CD4-positive, alpha-beta T cell treated with Interleukin-17A for 4 hours (primary cell): ENCODE measurements at places on chromosomes 6 and 20.

DNA sequence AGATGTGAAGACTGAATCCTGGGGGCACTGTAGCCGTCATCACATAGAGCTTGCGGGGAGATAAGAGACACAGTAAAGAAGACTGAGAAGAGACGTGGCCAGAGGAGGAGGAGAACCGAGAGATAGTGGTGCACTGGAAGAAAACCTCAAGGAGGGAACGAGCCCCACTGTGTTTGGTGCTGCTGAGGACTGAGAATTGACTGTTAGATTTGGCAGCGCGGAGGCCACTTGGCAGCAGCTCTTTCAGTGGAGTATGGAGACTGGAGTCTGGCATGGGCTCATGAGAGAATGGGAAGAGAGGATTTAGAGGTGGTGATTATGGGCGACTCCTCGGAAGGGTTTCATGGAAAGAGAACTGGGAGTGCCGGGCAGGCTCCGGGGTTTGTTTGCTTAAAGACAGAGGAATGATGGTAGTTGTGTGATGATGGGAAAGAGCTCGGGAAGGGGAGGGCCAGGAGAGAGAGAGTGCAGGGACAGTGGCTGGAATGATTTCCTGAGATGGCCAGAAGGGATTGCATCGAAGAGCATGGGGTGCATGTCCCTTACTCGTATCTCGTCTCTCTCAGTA, 18.0 kb downstream of the CDYL start:
- no peak for DNase-seq

GRCh38 chr6:26224940-26225847, 138.0 kb downstream of the HFE start:
- DNase-seq: no peak

- DNase-seq: peak; percentile 73
Measured at GRCh38 chr6:157823001-157823527, at the start of gene SNX9. TSS of gene SNX9 (plus strand) at chr6:157823246. CDS start at chr6:157823435, 189 bp downstream.

DNA sequence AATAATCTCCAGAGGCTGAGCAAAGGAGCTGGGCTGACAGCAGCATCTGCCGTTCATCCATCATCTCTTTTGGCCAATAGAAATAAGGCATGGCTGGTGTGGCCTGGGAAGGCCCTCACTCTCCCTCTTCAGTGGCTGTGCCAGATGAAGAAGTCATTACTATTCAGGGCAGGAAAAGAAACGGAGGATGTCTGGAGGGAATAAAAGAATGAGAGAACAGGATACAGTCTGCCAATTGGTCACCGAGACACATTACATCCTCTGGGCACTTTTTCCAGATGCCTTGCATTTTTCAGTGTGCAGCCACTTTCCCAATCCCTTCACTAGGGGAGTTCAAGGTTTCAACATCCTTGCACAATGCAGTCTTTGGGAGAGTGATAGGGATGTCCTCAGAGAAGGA, 32.2 kb upstream of the VGLL2 start:
- DNase-seq: no peak

GRCh38 chr6:167579806-167580618, 246.7 kb upstream of the AFDN start:
- no peak for DNase-seq

DNA sequence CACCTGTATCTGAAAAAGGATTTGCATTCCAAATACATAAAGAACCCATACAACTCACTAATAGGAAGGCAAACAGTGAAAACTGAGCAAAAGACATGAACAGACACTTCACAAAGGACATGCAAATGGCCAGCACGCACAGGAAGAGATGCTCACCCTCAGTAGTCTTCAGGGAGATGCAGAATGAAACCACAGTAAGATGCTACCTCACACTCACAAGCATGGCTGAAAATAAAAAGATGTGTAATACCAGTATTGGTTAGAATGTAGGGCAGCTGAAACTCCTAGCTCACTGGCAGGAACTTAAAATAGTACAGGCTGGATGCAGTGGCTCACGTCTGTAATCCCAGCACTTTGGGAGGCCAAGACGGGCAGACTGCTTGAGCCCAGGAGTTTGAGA, 64.6 kb downstream of the SNX5 start:
- DNase-seq: no peak

DNA sequence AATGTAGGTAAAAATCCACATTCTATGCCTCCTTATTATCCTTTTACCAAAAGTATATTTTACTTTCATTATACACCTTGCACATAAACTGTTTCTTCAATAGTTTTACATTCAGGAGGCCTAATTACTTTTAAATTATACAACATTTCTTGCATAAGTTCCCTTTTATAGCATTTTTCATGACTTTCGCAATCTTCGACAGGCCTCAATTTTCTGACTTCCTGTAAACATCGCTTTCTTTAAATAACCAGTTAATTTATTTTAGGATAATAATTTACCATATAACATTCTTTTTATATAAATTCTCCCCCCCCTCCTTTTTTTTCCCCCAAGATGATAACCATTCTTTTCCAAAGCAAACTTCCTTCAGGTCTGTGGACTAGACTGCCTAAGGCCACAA, 9.2 kb downstream of the SLC35A1 start:
- DNase-seq: no peak

GRCh38 chr20:50930139-50930975, 880 bp downstream of the ADNP start:
- peak; percentile 46 for DNase-seq

- no peak for DNase-seq
Measured at GRCh38 chr6:138307352-138307751, 70.4 kb upstream of the SMIM28 start.

DNA sequence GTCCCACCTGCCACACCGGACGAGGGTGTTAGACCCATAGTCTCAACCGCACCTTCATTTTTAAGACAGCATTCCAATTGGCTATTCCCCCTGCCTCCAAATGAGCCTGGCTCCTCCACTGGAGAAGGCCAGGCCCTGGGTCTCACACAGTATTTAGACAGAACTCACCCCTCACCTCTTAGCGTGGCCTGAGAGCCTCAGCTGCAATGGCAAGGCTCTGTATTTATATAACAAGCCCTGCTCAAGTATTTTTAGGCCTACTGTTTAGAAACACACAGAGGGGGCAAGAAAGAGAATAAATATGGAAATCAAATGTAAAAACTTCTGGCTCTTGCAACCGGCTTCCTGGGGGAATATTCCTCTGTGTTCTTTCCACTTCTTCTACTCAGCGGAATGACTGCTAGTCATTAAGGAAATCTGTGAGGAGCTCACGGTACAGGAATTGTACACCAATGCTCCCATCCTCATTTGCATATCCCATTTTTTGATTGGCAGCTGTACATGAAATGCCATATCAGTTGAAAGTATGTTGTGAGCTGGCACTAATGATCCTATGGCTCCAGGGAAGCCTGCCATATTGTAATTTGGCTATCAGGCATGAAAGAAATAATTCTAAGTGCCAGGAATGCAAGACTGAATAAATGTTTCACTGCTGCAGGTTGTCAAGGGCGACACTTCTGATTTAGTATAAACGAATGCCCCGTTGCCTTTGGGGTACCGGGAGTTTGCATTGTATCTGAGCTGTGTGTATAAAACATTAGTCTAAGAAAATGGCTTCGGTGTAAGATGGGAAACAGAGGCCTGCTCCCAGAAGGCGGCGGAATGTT, 207.5 kb downstream of the ZNF217 start:
- no peak for DNase-seq

GRCh38 chr20:62776692-62777527, 19.4 kb upstream of the MRGBP start:
- DNase-seq: peak; percentile 90

- no peak for DNase-seq
Measured at GRCh38 chr6:125944434-125944816, 12.1 kb upstream of the HINT3 start.

DNA sequence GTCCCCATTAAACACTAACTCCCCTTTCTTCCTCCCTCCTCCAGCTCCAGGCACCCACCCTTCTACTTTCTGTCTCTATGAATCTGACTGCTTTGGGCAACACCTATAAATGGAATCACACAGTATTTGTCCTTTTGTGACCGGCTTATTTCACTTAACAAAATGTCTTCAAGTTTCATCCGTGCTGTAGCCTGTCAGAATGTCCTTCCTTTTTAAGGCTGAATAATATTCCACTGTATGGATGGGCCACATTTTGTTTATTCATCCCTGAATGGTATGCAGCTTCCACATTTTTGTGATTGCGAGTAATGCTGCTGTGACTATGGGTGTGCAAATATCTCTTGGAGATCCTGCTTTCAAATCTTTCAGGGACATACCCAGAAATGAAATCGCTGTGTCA, 28.4 kb downstream of the BMP7 start:
- DNase-seq: no peak

DNA sequence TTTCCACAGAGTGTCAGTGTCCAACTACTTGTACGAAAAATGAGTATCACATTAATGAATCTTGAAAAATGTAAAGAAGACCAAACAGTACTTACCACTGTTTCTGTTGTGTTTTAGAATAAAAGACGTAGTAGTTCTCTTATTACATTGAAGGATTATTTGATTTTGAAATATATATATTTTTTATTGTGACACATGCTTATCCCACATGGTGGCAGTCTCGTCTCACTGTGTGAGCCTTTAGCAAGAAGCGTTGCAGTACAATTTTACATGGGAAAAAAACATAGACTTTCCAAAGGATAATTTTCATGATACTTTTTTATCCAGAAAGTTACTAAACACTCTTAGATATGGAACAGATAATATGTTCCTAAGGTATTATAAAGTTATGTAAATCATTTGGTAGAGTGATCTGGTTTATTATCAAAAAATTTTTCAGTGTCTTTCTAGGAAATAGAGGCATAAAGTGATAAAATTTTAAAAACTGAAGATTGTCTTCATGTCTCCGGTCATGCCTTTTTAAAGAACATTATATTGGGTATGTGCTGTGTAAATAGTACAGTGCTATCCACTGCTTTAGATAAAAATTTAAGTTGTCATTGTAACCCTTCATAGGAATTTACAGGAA, 117.5 kb upstream of the SAMD5 start:
- DNase-seq: no peak

- peak; percentile 24 for DNase-seq
Measured at GRCh38 chr20:37521061-37521771, at the start of gene NNAT. TSS of gene NNAT (plus strand) at chr20:37521250. CDS start at chr20:37521332, 82 bp downstream.

- DNase-seq: no peak
Measured at GRCh38 chr6:155245831-155246230, 18.0 kb upstream of the CLDN20 start.

- no peak for DNase-seq
Measured at GRCh38 chr6:35543459-35544193, 30.9 kb upstream of the TULP1 start.

DNA sequence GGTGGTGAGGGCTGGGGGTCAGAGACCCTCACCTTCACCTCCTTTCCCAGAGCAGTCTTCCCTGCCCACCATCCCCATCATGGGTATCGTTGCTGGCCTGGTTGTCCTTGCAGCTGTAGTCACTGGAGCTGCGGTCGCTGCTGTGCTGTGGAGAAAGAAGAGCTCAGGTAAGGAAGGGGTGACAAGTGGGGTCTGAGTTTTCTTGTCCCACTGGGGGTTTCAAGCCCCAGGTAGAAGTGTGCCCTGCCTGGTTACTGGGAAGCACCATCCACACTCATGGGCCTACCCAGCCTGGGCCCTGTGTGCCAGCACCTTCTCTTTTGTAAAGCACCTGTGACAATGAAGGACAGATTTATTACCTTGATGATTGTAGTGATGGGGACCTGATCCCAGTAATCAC, 2.1 kb downstream of the HLA-G start:
- no peak for DNase-seq
